Activated T-cell treated with anti-CD3 and anti-CD28 coated beads for 24 hours (primary cell): ENCODE measurements at places on chromosomes 6 and 20.

GRCh38 chr6:74161380-74161779, 465.4 kb downstream of the CD109 start:
- no peak for DNase-seq

GRCh38 chr6:53728570-53729194, 63.1 kb upstream of the KLHL31 start:
- DNase-seq = peak; percentile 32

- no peak for DNase-seq
Measured at GRCh38 chr6:115819506-115819905, 241.2 kb downstream of the FRK start.

DNA sequence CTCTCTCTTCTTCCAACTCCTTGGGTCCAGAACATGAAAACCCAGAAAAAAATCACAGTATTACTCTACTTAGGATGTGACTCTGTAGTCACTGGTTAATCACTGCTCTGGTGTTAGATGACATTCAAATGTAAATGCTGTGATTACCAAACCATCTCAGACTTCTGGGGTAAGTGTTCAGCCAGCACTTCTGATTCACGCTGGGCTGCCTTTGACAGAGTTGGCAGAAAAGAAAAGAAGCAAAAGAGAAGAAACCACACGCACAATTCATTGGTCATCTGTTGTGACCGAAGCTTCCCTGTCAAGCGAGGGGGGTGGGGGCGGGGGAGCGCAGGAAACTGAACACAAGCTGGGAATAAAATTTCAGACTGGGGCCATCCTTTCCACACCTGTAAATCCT, 82.7 kb downstream of the PSMG4 start:
- DNase-seq = no peak

DNA sequence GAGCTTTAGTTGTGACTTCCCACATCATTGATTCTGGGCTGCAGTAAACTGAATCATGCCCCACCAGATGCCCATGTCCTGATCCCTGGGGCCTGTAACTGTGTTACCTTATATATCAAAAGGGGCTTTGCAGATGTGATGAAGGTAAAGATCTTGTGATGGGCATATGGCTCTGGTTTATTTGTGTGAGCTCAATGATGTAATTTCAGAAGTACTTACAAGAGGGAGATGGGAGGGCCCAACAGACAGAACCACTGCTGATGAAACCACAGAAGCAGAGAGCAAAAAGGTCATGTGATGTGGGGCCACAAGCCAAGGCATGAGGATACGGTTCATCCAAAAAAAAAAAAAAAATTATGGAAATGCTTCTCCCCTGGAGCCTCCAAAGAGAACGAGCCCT, 118.7 kb downstream of the TOX2 start:
- DNase-seq = no peak

GRCh38 chr20:24894488-24894887, 54.6 kb upstream of the CST7 start:
- no peak for DNase-seq

GRCh38 chr6:26329763-26330511, 35.1 kb upstream of the BTN3A2 start:
- DNase-seq = peak; percentile 68

DNA sequence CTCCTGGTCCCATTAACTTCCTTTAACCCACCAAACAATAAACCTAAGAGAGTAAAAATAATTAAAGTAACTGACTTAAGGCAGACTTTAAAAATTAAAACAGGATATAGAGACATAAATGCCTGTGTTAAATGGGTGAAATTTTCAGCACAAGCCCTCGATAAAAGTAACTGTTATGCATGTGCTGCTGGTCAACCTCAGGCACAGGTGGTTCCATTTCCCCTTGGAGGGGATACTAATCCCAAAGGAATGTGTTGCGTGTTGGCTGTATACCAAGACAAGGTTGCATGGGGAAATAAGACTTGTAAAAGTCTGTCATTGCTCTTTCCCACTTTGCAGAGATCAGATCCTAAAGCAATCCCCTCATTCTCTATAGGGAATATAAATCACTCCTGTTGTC, 25.8 kb downstream of the HLA-A start:
- no peak for DNase-seq

DNA sequence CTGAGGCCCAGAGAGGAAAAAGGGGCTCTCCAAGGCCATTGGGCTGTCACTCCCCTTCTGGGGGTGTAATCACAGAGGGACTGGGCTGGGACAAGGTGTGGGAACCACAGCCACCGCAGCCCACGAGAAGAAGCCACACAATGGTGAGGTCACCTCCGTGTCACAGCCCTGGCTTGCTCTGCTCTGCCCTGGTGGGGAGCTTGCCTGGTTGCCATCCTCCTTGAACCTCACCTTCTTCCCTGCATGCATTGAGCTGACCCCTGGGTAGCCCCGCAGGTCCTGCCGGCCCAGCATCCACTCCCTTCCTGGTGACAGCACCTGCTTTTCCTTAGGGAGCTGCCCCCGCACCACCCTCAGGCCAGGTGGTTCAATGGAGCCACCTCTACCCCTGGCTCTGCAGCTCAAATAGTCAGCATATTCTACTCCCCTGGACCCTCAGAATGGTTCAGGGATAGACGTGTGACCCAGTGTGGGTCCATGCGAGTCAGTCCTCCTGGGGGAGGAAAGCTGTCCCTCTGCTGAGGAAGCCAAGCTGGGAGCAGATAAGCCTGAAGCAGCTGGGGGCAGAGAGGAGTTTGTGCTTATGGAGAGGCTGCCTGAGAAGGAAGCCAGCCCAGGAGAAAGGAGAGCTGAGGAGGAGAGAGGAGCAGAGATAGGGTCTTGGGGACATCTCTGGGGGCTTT, 21.3 kb downstream of the RBM38 start:
- DNase-seq = no peak

DNA sequence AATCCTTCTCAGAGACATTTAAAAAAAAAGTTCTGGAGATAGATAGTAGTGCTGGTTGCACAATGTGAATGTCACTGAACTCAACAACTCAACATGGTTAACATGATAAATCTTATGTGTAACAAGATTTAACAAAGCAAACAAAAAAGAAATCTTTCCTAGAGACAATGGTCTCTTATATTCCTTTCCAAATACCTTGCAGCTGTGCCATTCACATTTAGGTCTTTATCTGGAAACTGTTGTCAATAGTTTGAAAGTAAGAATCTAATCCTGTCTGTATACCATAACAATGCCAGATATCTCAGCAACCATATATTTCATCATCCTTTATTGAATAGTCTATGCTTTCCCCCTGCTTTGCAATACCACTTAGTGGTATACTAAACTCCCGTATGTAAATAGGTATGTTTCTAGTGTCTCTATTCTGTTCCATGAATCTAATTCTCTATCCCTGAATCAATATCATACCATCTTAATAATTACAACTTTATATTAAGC, 2.1 kb downstream of the SERAC1 start:
- no peak for DNase-seq
